ENCODE measurements at places on chromosomes 1 and 21. TPM values are rescaled to one million over a fixed set of nuclear protein-coding genes. Genes with fewer than 3 reads are reported as not detected.

Gene PTPRC
- 0.45 TPM for total RNA-seq

Gene OR6F1
- total RNA-seq, result not detected

Gene ZSCAN20
- 7.3 TPM for total RNA-seq

Gene HAO2
- not detected for total RNA-seq

Gene SPATA1
- total RNA-seq, result 1.1 TPM

Gene KRTAP13-4
- total RNA-seq, result not detected

DNA sequence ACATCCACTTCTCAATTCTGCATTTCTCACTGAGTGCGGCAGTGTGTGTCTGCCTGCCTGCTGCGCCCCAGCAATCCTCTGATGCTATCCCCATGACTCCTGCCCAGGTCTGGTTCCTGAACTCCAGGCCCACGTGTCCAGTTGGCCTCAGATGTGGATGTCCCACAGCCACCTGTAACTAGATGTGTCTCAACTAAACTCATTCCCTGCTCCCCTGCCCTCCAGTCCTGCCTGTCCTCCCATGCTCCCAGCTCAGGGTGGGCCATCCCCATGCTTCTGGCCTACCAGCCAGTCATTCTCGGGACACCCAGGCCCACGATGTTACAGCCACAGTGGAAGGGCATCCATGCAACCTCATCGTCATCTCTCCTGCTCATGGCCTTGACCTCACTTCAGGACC lies 76.8 kb downstream of the STUM start:
- DNase-seq, result no peak

DNA sequence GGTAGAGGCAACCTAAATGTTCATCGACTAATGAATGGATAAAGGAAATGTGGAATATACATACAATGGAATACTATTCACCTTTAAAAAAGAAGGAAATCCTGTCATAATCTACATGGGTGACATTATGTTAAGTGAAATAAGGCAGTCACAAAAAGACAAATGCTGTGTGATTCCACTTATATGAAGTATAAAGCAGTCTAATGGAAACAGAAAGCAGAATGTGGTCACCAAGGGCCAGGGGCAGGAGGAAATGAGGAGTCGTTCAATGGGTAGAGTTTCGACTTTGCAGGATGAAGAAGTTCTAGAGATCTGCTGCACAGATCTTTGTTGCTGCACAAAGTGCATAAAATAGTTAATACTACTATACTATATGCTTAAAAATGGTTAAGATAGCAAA lies 7.8 kb downstream of the DIPK1A start:
- DNase-seq, result no peak

DNA sequence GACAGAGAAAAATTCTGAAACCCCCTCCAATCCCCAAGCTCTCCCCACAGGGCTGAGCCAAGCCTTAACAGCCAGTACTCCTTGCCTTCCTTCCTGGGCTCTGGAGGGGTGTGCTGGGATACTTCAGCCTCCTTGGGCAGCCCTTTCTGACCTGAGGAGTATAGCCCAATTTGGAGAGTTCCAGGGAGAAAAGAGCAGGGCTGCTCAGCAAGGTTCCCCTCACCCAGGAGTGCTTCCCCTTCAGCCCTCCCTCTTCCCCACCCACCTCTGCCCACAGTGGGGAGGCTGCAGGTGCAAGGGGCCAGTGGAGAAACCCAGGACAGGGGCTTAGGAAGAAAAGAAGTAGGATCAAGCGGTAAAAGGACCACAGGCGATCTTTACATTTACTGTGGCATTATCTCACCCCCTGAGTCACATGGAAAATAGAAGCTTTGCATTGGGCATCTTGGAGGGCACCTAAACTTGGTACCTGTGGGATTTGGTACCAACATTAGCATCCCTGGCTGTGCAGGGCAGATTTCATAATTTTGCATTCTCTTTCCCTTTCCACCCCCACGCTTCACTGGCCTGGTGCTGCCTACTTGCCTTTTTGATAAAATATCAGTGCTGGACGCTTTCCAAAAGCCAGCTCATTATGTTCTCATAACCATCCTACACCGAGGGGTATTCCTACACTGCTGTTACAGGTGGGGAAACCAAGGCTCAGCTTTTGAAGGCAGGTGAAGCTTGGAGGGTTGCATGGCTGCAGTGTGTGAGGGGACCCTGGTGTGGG lies 2.8 kb upstream of the ADORA1 start:
- no peak for DNase-seq

- no peak for DNase-seq
Observed at GRCh38 chr1:236103059-236103458, 38.2 kb upstream of the NID1 start.

DNA sequence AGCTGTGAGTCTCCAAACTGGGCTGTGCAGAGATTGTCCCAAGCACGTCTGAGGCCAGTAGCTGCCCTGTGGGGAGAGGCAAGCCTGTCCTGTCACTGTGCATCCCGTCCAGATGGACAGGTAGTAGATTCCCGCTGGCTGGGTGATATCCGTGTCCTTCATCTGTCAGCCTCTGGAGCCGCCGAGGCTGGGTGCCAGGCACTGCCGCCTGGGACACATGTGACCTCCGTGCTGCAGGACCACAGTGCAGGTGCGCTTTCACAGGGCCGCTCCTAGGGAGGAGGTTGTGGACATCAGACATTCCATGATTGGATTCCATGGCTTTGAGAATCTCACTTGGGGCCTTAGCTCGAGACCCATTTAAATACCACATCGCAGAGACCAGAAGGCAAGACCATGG lies 4.7 kb downstream of the PDXK start:
- DNase-seq, result no peak

GRCh38 chr1:17258758-17259130 lies 9.8 kb downstream of the PADI3 start:
- DNase-seq, result no peak

DNA sequence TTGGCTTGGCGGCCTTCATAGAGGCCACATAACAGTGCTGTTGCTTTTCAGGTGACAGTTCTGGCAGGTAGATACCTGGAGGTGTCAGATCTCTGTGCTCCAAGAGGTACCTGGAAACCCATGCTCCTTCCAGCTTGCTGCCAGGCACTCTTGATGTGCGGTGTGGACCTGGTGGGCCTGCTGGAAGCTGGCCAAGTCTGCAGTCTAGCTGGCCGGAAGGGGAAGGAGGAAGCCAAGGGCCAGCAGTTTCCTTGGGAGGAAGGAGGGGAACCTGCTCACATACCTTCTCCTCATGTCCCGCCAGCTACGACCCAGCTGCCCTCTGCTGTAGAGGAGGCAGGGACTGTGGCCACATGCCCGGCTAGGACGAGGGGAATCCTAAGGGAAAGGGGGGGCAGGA lies 166.4 kb upstream of the AJAP1 start:
- no peak for DNase-seq

- DNase-seq, result no peak
Observed at GRCh38 chr1:211280910-211281309, 21.7 kb downstream of the RCOR3 start.

GRCh38 chr1:2019172-2019543 lies at the start of gene GABRD:
GABRD (plus strand) TSS chr1:2019345; CDS start chr1:2019424, 79 bp downstream.
- DNase-seq, result no peak
